ENCODE measurements at places on chromosomes 16 and 17. TPM values are rescaled to one million over a fixed set of nuclear protein-coding genes. Genes with fewer than 3 reads are reported as not detected.

SCGB1C2 gene
- total RNA-seq = not detected

ACSM5 gene
- total RNA-seq = not detected

KRT38 gene
- 0.13 TPM for total RNA-seq

SLC6A2 gene
- not detected for total RNA-seq

TMEM170A gene
- total RNA-seq = 17.9 TPM

EPX gene
- not detected for total RNA-seq

KRTAP4-9 gene
- total RNA-seq = not detected

CTRB1 gene
- not detected for total RNA-seq

SERPINF2 gene
- total RNA-seq = 0.20 TPM

TSC2 gene
- 57.9 TPM for total RNA-seq

PARD6A gene
- 2.2 TPM for total RNA-seq

CDK3 gene
- total RNA-seq = 3.4 TPM

PIPOX gene
- 1.2 TPM for total RNA-seq

TPSD1 gene
- total RNA-seq = not detected

CCL17 gene
- not detected for total RNA-seq

BICDL2 gene
- 0.40 TPM for total RNA-seq

CSH2 gene
- total RNA-seq = not detected

MEIOC gene
- 0.07 TPM for total RNA-seq

CCL18 gene
- total RNA-seq = not detected

GID4 gene
- total RNA-seq = 14.3 TPM

WFDC1 gene
- 25.1 TPM for total RNA-seq

MMP25 gene
- not detected for total RNA-seq

NPIPB6 gene
- total RNA-seq = 0.89 TPM

SCNN1B gene
- not detected for total RNA-seq

SLC52A1 gene
- 0.13 TPM for total RNA-seq

KRTAP1-1 gene
- total RNA-seq = not detected

RAC3 gene
- 4.6 TPM for total RNA-seq

UBN1 gene
- total RNA-seq = 25.9 TPM

SLX1B gene
- total RNA-seq = 8.9 TPM

CPNE7 gene
- 1.3 TPM for total RNA-seq

Measured in smooth muscle cell of the pulmonary artery (primary cell).